ENCODE measurements at places on chromosomes 16 and 17.
A peak's percentile ranks its signal among the peaks of the same experiment; 100 is the strongest.

- no peak for DNase-seq
These were observed 9.9 kb upstream of the KDM8 start for GRCh38 chr16:27193300-27193990.

DNA sequence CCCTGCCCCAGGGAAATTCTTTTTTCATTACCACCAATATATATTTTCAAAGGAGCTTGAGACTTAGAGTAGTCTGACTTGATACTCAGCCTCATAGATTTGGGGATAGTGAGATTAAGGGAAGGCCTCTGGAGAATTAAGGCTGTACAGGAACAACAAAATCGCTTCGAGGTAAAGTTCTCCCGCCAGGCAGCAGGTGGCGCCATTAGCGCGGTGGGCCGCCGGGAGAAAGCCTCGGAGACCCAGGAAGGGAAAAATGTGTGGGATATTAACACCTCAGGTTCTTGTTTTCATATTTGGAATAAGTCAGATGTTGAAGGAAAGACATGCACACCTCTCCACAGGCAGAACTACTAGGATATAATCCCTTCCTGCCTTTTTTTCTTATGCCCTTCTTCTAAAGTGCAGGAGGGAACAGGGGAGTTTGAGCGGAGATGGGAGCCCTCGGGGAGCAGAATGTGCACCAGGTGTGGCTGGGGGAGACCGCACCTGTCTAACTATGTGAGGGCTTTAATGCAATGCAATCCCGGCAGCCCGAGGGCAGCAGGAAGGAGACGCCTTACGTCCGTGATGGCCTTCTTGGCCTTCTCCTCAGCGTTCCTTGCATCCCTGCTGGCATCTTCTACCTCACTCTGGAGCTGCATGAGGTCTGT is 25.9 kb downstream of the MYH3 start:
- DNase-seq, result peak; percentile 21

GRCh38 chr16:30998852-30999761 is 11.3 kb downstream of the STX1B start:
- no peak for DNase-seq

DNA sequence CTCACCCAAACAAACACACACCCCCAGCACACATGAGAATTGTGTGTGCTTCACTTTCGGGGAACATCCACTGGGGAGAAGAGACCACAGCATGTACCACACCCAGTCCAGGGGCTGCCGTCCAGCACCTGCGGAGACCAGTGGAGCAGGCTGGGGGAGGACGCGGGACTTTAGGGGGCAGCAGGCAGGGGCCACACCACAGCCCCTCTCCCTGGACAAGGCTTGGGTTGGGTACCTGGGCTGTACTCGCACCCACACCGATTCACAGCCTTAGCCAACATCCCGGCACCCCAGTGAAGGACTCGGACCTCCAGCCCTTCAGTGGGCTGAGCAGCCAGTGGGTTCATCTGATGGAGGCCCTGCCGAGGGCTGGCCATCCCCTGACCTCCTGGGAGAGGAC is 63.3 kb downstream of the RBFOX3 start:
- DNase-seq, result no peak

DNA sequence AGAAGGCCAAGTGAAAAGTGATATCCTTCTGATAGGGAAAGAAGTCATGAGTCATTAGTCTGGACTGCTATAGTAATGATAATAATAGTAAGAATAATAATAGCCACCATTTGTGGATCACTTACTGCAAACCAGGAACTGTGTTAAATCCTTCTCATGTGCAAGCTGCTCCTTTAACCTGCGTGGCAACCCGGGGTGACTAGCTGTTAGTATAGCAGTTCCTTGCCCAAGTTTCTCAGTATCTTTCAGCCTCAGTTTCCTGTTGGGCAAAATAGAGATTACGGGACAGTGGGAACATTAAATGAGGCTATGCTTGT is 129.5 kb downstream of the CDH13 start:
- peak; percentile 80 for DNase-seq

- peak; percentile 39 for DNase-seq
These were observed 2.2 kb upstream of the ZG16 start for GRCh38 chr16:29775742-29776408.

GRCh38 chr17:79322211-79323123 is 247.8 kb downstream of the ENGASE start:
- no peak for DNase-seq

DNA sequence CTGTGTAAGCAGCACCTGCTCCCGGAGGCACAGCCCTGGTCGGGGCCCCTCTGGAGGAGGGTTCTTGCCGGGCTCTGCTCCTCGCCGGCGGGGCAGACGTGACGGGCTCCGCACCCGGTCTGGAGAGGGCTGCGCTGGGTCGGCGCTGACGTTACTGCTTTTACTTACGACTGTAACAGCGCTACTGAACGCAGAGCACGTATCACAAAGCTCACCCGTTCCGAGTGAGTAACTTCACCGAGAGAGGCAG is 1.3 kb upstream of the RAB40C start:
- DNase-seq, result peak; percentile 67

All from fibroblast of skin of back (primary cell).